Activated CD8-positive, alpha-beta memory T cell treated with anti-CD3 and anti-CD28 coated beads for 36 hours (primary cell): ENCODE measurements at places on chromosomes 12 and 14. TPM values are rescaled to one million over a fixed set of nuclear protein-coding genes. Genes with fewer than 3 reads are reported as not detected.

The OR4E2 gene
- total RNA-seq: not detected

The RCOR1 gene
- 15.8 TPM for total RNA-seq

The OR6C2 gene
- not detected for total RNA-seq

The PSMB5 gene
- total RNA-seq: 182 TPM

The GPRC5D gene
- total RNA-seq: not detected

The SRRM4 gene
- total RNA-seq: not detected

The C12orf54 gene
- not detected for total RNA-seq

The TMBIM4 gene
- total RNA-seq: 53.4 TPM

The BMAL2 gene
- total RNA-seq: 19.1 TPM

The ALDH2 gene
- 1.4 TPM for total RNA-seq

The CMA1 gene
- not detected for total RNA-seq

The RTN1 gene
- total RNA-seq: not detected

The MSI1 gene
- total RNA-seq: 0.17 TPM

The CARMIL3 gene
- total RNA-seq: 1.5 TPM

The OR4K2 gene
- total RNA-seq: not detected

The GLIPR1L1 gene
- not detected for total RNA-seq

The CAPS2 gene
- 1.9 TPM for total RNA-seq

The TMTC1 gene
- not detected for total RNA-seq

The MVK gene
- total RNA-seq: 16.9 TPM

The LTA4H gene
- 72.3 TPM for total RNA-seq

The ALG10B gene
- 11.4 TPM for total RNA-seq

The PAPLN gene
- total RNA-seq: 0.32 TPM

The RNASE7 gene
- not detected for total RNA-seq

The ZNF605 gene
- total RNA-seq: 5.3 TPM

The TMEM132C gene
- not detected for total RNA-seq

The SLC7A8 gene
- 0.40 TPM for total RNA-seq

The FOXN4 gene
- not detected for total RNA-seq

The CD163 gene
- total RNA-seq: not detected

The ZDHHC22 gene
- total RNA-seq: not detected

The NUBPL gene
- 10.2 TPM for total RNA-seq

The HOXC6 gene
- total RNA-seq: not detected

The CCDC196 gene
- not detected for total RNA-seq

The OAS3 gene
- total RNA-seq: 10.0 TPM

The ESR2 gene
- 2.1 TPM for total RNA-seq

The GPR84 gene
- total RNA-seq: 0.31 TPM

The TAS2R14 gene
- total RNA-seq: 0.84 TPM

The SMCO2 gene
- not detected for total RNA-seq

The FAM181A gene
- total RNA-seq: not detected
